Choroid plexus epithelial cell (primary cell): ENCODE measurements at places on chromosomes 5 and 9.
A peak's percentile ranks its signal among the peaks of the same experiment; 100 is the strongest.

- no peak for DNase-seq
Observed at GRCh38 chr5:135913713-135914626, 18.3 kb upstream of the IL9 start.

GRCh38 chr9:73006986-73007385, 54.1 kb upstream of the ALDH1A1 start:
- DNase-seq: no peak

- peak; percentile 81 for DNase-seq
Observed at GRCh38 chr9:32589083-32589723, 16.2 kb upstream of the NDUFB6 start.

- no peak for DNase-seq
Observed at GRCh38 chr9:91144769-91145168, 216.9 kb downstream of the AUH start.

GRCh38 chr5:178104492-178104891, 8.8 kb upstream of the N4BP3 start:
- no peak for DNase-seq

GRCh38 chr9:83521411-83521810, 16.8 kb downstream of the FRMD3 start:
- no peak for DNase-seq

DNA sequence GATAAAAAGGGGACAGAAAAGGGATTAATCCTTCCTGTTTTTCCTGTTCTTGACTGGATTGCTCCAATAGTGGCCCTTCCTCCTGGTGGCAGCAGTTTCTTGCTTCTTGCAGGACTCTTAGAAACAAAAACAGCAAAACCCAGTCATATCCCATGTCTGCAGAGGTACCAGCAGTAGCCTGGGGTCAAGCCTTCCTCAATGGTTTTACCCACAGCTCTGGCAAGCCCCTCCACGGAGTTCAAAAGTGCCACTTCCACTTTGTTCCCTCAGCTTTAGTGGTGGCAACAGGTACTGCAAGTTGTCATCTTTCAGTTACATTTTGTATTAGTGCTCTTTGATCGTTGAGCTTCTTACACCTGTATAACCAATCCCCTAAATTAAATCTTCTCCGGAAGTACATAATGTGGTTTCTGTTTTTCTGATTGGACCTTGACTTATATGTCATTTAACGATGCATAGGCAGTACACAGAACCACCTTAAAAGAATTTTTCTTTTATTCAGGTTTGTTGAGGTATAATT, 8.7 kb upstream of the RANBP6 start:
- peak; percentile 19 for DNase-seq

DNA sequence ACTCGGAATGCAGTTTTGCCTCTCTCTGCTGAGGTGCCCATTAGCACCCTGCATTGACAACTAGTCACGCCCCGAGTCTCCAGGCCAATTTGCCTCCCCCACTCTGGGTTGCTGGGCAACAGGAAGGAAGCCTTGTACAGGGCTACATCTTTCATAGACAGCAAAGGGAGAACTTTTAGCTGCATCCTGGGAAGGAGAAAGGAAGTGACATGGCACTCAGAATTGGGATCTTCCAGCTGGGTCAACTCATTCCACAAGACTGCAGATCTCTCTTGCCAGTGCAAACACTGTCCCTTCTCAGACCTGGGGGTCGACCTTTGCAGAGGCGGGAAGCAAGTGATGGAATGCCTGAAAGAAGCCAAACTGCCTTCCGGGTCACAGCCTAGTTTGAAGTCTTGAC, 282.0 kb downstream of the SLIT3 start:
- DNase-seq: no peak

DNA sequence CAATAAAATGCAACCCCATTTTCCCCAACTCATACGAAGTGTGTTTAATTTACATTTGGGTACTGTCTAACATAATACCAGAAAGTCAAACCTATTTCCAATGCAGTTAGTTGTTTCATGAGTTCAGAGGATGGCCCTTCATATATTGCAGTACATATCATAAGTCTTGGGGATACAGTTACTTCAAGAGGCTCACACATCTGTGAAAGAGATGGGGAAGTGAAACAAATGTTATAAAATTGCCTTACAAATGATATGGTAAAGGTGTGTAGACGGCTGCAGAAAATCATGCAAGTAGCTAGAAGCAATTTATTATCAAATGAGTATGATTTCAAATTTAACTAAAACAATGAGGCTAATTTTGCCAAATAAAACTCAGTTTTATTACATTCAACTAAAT, 219.0 kb upstream of the CDH12 start:
- no peak for DNase-seq

GRCh38 chr5:139131465-139131864, 66.7 kb downstream of the SIL1 start:
- peak; percentile 71 for DNase-seq

- DNase-seq: no peak
Observed at GRCh38 chr5:26390608-26391007, 647.8 kb downstream of the CDH9 start.

GRCh38 chr9:115690786-115691496, 462.6 kb upstream of the PAPPA start:
- peak; percentile 98 for DNase-seq

DNA sequence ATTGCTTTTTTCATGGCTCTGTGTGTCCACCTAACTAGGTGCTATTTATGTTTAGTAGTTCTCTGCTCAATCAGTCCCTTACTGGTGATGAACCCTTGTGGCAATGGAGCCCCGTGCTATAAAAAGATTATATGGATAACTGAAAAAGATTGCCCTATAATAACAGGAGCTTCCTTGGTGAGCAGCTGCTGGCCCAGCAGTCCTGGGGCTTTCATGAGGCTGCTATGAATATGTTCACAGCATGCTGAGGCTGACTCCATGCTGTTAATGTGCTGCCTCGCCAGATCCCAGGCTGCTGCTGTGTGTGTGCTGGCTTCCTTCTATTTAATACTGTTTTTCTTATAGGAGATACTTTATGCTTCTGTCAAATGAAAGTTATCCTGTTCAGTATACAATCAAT, 357.5 kb downstream of the TAF11L14 start:
- peak; percentile 13 for DNase-seq

DNA sequence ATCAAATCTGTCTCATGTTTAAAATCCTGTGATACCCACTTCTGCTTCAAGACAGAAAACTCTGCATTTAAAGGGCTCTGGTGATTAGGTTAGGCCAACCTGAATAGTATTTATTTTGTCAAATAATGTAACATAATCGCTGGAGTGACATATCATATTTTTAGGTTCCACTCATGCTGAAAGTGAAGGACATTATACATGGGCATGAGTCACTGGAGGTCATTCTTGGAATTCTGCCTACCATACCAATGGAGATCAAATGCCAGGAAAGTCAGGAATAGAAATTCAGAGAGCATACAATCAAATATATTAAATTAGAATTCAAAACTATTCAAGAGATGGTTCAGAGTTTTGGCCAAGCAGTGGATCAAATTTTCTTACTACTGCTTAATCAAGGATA, 97.1 kb upstream of the PRSS3 start:
- DNase-seq: no peak

GRCh38 chr5:102481054-102481715, 17.6 kb downstream of the SLCO6A1 start:
- DNase-seq: peak; percentile 6

DNA sequence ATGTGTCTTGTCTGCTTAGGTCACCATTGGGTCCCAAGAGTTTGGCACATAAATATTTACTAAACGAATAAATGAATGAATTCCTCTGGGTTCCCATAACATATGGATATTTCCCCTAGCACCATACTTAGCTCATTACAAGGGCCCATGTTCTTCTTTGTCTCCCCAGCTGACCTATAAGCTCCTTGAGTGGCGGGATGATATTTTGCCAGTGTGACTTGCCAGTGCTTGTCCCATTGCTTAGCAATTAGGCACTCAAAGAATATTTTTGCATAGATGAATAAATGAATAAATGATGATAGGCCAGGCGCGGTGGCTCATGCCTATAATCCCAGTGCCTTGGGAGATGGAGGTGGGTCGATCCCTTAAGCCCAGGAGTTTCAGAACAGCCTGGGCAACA, 16.9 kb upstream of the CTNNA1 start:
- no peak for DNase-seq

DNA sequence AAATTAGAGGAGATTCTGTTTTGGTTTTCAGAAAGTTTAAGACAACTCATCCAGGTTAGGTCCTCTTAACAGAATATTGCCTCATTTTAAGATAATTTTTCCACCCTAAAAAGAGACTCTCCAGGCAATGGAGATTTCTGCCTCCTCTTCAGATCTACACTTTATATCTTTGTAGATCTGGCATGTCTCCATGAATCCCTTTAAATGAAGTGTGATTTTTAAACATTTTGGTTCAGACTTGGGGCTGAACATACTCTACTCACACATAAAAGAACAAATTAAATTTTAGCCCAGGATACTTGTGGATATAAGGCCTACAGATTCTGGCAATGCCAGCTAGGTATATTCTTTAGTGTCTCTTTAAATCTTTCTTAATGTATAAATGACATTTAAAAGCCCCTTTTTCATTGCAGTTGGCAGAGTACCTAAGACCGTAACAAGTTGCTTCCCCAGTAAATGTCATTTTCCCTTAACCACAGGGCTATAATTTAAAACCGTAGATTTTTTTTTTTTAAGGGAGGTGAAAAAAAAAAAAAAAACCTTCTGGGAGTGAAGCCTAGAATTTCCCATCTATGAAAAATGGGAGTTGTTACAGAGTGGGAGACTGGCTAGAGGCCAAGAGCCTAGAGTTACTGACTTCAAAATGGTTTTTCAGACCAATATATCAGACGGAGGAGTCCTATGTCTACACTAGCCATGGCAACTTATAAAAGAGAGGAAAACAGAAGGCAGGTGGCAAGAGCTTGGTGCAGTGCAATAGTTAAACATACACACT, 207.8 kb upstream of the TARS1 start:
- DNase-seq: no peak

DNA sequence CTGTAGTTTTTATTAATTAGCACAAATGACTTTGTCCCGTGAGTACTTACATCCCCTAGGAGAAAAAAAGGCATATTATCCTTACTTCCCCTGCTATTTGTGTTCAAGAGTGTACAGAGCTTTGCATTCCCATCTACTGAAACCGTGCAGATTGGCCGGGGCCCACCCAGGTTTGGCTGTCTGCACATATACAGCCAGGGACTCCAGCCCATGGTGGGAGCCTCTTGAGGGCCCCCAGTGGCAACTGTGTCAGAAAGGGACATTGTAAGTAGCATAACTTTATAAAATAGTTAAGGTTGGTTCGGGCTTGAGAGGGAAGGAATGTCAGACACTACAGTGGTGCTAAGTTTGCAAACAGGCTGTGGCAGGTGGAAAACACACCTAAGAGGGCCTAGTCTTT, 24.7 kb downstream of the PHF2 start:
- no peak for DNase-seq

- DNase-seq: no peak
Observed at GRCh38 chr5:106417163-106417562, 1253.6 kb downstream of the EFNA5 start.

- DNase-seq: no peak
Observed at GRCh38 chr5:74587890-74588289, 52.6 kb downstream of the ENC1 start.

DNA sequence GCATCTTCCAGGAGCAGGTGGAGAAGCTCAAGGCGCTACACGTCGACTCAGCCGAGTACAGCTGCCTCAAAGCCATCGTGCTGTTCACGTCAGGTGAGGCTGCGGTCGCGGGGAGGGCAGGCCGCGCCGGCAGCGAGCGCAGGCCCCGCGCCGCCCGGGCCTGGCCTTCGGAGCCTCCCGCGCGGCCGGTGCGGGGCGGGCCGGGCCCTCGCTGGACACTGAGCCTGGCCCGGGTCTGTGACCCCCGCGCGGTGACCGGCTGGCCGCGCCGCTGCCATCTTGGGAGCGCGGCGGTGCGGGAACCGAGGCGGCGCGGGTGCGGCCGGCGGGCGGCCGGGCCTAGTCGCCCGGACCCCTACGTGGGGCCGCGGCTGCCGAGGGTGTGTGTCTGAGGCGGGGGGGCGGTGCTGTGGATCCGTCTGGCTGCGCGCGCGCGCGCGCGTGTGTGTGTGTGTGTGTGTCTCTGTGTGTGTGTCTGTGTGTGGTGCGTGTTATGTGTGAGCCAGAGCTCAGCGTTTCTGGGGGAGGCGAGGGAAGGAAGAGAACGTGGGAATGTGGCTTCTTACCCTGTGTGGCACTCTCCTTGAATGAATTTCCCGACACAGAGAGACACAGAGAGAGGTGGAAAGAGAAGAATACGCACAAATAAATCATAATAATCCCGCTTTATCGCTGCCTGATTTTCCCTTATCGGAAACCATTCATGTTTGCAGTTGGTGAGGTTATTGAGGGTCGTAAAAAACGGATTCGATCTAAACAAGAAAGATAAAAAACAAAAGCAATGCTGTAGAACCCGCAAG, 5.5 kb downstream of the NR2F1 start:
- peak; percentile 63 for DNase-seq

GRCh38 chr9:98254228-98255060, 1.0 kb downstream of the TBC1D2 start:
- peak; percentile 36 for DNase-seq

DNA sequence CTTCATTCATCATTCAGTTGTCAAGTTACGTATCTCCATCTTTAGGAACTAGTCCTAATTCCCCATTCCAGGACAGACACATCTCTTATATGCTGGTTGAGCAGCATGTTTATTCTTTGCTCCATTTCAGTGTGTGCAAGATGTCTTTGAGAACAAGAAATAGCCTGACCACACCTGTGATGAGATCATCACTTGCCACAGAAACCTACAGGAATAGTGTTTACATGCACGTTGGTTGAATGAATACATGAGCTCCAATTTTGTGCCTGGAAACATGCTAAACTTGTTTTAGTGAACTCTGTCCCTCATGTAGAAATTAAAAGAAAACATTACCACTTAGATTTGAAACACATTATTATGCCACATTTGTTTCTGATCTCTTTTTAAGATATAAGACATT, 489.1 kb downstream of the CDH18 start:
- DNase-seq: no peak

DNA sequence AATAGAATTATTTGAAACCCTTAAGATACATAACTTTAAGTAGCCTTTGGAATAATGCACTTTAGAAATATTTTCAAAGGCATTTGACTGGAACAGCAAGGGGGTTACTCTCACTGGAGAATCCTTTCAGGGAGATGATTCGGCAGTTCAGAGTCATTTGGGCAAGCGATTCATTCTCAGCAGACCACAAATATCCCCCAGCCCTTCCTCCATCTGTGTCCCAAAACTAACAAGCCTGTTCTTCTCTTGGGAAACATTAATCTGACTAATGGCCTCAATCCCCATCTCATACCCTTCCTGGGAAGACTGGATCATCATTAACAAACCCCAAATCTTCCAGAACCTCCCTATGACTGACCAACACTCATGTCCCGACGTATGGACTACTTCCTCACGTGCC, 65.8 kb upstream of the S1PR3 start:
- no peak for DNase-seq

- no peak for DNase-seq
Observed at GRCh38 chr5:150577378-150578139, 62.9 kb upstream of the SYNPO start.

GRCh38 chr9:127726871-127727270, 8.2 kb downstream of the TOR2A start:
- no peak for DNase-seq

GRCh38 chr5:32615236-32615635, 29.9 kb downstream of the SUB1 start:
- DNase-seq: no peak
